ENCODE measurements at places on chromosomes 11 and 22. TPM values are rescaled to one million over a fixed set of nuclear protein-coding genes. Genes with fewer than 3 reads are reported as not detected.

DNA sequence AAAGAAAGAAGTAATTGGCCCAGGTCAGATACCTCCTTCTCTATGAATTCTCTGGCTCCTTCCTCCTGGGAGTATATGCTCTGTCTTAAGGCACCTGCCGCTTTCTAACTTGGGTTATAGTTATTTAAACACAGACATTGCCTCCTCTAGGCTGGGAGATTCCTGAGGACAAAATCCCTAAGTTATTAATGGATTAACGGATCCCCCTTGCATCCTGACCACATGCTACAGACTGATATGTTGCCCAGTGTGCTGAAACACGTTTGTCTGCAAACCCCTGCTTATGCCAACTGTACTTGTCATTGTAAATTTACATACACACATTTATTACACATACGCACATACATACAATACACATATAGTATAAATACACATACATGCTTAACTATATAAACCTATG, 35.3 kb downstream of the PACSIN2 start:
- H3K27ac ChIP-seq = no peak overlapping the region
- H3K27me3 ChIP-seq = no peaks in the 10 kb centered on the region
- no peak for DNase-seq
- no peak overlapping the region for H3K4me3 ChIP-seq
- no peaks in the 10 kb centered on the region for H3K36me3 ChIP-seq
- H3K4me1 ChIP-seq = peaks cover 3% of the 10 kb centered on the region

GRCh38 chr11:69127081-69127850, 28.5 kb upstream of the SMIM38 start:
- H3K36me3 ChIP-seq = no peaks in the 10 kb centered on the region
- peaks cover 3% of the 10 kb centered on the region for H3K27me3 ChIP-seq
- peaks cover 26% of the 10 kb centered on the region for H3K4me1 ChIP-seq
- no peak overlapping the region for H3K27ac ChIP-seq

Gene LRRC10B
- not detected for total RNA-seq

Gene F2
- total RNA-seq = 0.16 TPM
